ENCODE measurements at places on chromosomes 4 and X. TPM values are rescaled to one million over a fixed set of nuclear protein-coding genes. Genes with fewer than 3 reads are reported as not detected.

DNA sequence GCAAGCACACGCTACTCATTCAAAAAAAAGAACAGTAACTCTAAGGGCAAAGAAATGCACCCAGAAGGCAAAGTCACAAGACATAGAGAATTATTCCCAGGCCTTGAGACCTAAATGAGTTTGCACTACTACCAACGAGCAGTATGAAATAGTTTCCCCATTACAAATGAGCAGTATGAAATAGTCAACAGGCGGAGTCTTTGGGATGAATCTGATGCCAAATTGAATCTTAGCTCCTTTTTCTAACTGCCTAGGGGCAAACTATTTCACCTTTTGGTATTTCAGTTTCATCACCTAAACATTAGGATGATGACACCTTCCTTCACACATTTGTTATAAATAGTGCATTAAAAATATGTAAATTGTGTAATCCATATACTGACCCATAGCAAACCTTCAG lies 213.0 kb upstream of the FAT4 start:
- no peak for DNase-seq
- no peaks in the 10 kb centered on the region for H3K27me3 ChIP-seq
- H3K4me1 ChIP-seq: peaks cover under 1% of the 10 kb centered on the region
- no peaks in the 10 kb centered on the region for H3K36me3 ChIP-seq

DNA sequence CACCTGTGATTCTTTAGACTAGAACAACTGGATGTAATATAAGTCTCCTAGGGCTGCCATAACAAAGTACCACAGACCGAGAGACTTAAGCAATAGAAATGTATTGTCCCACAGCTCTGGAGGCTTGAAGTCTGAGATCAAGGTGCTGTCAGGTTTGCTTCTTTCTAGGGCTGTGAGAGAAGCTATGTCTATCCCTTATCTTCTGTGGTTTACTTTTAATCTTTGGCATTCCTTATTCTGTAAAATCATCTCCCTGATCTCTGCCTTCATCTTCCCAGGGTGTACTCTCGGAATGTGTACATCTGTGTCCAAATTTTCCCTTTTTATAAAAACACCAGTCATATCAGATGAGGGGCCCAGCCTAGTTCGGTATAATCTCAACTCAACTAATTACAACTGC lies 10.3 kb upstream of the HOPX start:
- no peaks in the 10 kb centered on the region for H3K27me3 ChIP-seq
- DNase-seq: no peak
- no peak overlapping the region for H3K27ac ChIP-seq
- H3K36me3 ChIP-seq: no peaks in the 10 kb centered on the region

DNA sequence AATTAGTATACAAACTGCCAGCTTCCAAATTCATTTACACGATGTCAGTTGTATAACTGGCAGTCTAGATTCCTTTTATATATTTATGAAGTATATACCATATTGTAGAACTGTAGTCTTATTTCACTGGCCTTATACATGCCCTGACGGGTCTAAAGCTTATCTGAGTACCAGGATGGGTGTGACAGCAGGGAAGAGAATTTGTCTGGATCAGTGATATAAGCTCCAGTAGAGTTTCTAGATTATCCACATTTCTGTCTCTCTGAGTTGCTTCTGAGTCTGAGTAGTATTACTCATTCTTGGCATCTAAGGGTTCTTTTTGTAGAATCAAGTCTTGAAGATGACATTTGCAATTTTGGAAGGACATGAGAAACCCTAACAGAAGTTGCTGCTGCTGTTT lies 101.3 kb downstream of the RPA4 start:
- H3K36me3 ChIP-seq: no peaks in the 10 kb centered on the region
- H3K4me3 ChIP-seq: no peak overlapping the region
- H3K27ac ChIP-seq: no peak overlapping the region
- no peaks in the 10 kb centered on the region for H3K4me1 ChIP-seq
- no peak for DNase-seq

DNA sequence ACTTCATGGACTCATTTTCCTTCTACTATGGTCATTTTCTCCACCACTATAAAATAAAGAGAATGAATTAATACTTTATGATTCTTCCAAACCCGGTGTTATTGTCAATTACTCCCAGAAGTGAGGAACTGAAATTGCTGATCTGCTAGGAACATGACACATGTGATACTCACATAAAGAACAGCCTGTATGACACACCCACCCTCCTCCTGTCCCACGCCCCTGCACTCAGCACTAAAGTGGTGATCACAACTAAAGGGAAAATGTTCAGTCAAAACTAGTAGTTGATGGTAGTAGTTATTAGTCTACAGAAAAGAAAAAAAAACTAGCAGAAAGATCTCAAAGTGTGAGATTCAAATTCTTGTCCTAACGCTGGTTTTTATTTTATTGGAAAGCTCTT lies 1508.3 kb downstream of the RAPGEF2 start:
- H3K27ac ChIP-seq: no peak overlapping the region
- no peaks in the 10 kb centered on the region for H3K4me1 ChIP-seq
- no peak overlapping the region for H3K4me3 ChIP-seq
- H3K36me3 ChIP-seq: no peaks in the 10 kb centered on the region
- DNase-seq: no peak

DNA sequence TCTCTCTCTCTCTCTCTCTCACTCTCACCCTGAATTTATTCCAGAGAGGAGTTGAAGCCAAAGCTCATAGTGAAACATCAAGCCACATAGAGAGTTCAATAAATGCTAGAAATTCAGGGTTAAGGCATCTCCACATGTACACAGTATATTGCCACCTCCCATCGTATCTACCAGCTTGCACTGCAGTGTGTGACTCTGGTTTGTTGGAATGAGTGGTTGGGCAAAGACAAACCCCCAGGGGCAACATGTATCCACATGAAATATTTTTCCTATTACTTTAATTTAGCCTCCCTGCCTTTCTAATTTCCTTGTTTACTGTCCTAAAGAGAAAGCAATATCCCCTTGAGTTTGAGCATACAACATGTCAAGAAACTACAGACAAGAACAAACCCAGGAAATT lies 247.3 kb downstream of the SPATA18 start:
- H3K27ac ChIP-seq: no peak overlapping the region
- H3K4me3 ChIP-seq: no peak overlapping the region
- H3K4me1 ChIP-seq: no peaks in the 10 kb centered on the region

DNA sequence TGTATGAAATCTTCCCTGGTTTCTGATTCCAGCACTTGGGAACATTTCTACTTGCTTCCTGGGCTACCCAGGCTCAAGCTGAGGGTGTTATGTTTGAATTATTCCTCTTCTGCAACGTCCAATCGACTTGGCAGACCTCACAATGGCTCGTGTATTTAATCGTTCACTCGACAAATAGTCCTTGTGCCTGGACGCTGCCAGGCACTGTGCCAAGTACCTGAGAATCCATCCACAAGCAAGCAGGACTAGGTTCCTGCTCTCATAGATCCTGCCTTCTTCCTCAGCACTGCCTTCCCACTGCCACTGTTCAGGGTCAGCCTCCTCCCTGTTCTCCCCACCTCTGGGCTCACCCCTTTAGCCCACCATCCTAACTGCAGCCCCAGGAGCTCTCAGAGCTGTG lies 113.3 kb downstream of the EFNB1 start:
- no peak overlapping the region for H3K27ac ChIP-seq
- peak; percentile 72 for DNase-seq
- H3K36me3 ChIP-seq: no peaks in the 10 kb centered on the region
- no peaks in the 10 kb centered on the region for H3K27me3 ChIP-seq

GRCh38 chrX:140709421-140709846 lies at the start of gene LINC00632:
LINC00632 (plus strand) TSS chrX:140709759.
- H3K27me3 ChIP-seq: no peaks in the 10 kb centered on the region
- no peak for DNase-seq
- no peak within 1 kb of the TSS for H3K27ac ChIP-seq

DNA sequence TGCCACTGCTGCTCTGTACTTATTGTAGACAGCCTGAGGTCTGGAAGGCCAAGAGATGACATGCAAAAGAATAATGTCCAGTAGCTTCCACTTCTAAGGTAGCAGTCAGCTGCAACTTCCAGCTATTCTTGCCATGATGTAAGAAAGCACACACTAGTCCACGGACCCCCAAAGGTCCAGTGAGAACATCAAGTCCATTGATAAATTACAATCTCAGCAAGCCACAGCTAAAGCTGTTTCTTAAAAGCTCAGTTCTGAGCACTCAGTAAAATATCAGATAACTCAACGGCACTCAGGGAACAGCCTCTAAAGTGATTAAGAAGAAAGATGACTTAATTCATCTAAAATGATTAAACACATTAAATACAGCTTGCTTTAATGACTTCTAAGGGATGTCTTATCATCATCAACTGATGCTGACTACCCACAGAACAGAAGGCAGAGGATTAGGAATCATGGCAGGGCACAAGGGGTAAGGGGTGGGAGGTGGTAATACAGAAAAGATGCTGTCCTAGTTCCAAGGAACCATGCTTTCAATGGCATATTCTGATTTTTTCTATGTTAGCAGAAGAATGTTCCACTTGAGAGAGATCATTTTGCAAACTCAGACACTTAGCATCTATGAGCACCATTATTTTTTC lies 99.1 kb upstream of the CBR4 start:
- no peak overlapping the region for H3K27ac ChIP-seq
- H3K4me1 ChIP-seq: peaks cover 16% of the 10 kb centered on the region
- no peak for DNase-seq

- H3K4me3 ChIP-seq: no peak overlapping the region
- no peaks in the 10 kb centered on the region for H3K36me3 ChIP-seq
- no peaks in the 10 kb centered on the region for H3K27me3 ChIP-seq
- H3K4me1 ChIP-seq: peaks cover 42% of the 10 kb centered on the region
Observed at GRCh38 chr4:87353592-87353991, 30.9 kb upstream of the HSD17B13 start.

DNA sequence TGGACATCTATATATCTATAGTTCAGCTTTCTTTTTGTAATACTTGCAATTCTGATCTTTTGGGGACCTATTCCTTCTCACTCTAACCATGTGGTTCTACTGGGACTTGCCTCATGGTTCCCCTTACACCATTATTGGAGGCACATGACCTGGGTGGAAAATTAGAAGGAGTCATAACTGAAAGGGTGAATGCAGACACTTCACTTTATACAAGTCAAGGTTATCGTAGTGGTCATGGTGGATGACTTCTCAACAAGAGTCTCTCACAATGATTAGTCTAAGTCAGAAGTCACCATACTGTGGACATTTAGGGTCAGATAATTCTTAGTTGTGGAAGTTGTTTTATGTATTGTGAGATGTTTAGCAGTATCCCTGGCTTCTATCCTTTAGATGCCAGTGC lies 10.5 kb upstream of the EIF4E start:
- no peak overlapping the region for H3K4me3 ChIP-seq
- peaks cover 5% of the 10 kb centered on the region for H3K4me1 ChIP-seq
- H3K27ac ChIP-seq: no peak overlapping the region
- no peaks in the 10 kb centered on the region for H3K27me3 ChIP-seq
- H3K36me3 ChIP-seq: no peaks in the 10 kb centered on the region

- H3K4me3 ChIP-seq: no peak overlapping the region
- no peak overlapping the region for H3K27ac ChIP-seq
- H3K36me3 ChIP-seq: no peaks in the 10 kb centered on the region
- no peaks in the 10 kb centered on the region for H3K27me3 ChIP-seq
Observed at GRCh38 chrX:54934058-54934457, 13.4 kb downstream of the TRO start.

DNA sequence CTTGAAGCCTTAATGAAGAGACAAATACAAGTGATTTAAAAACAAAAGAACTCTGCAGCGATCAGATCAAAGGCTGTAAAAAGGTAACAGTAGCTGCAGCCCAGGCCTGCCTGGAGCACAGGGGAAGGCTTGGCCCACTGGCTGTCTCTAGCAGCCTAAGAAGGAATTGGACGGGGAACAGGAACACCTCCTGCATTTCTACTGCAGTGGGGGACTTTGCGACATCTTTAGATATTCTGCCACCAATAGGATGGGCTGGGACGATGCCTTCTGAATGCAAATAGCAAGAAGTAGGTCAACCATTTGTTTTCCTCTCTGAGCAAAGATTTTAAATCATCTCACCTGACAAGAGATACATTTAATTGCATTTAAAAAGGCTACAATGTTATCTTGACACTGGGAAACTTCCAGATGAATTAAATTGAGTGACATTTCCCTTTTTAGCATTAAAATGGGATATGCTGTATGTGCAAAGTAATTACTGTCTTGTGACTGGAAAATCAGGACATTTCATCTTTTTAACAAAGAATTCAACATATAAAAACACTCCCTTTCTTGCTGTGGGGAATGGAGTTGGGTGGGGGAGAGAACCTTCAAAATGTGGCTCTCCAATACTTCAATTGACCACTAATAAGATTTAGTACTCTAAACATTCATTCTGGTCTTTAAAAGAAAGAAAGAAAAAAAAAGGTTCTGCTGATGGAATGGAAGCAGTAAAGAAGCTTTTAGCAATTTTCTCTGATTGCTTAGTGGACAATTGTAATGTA lies 70.0 kb downstream of the NYX start:
- no peak overlapping the region for H3K27ac ChIP-seq
- no peaks in the 10 kb centered on the region for H3K4me1 ChIP-seq
- H3K27me3 ChIP-seq: no peaks in the 10 kb centered on the region
- no peak overlapping the region for H3K4me3 ChIP-seq
- no peaks in the 10 kb centered on the region for H3K36me3 ChIP-seq
- DNase-seq: no peak

GRCh38 chrX:48890296-48890925 lies 7.2 kb downstream of the TIMM17B start:
- DNase-seq: no peak
- peaks cover 5% of the 10 kb centered on the region for H3K4me1 ChIP-seq
- H3K27ac ChIP-seq: peak overlapping the region; percentile 75
- no peaks in the 10 kb centered on the region for H3K27me3 ChIP-seq

DNA sequence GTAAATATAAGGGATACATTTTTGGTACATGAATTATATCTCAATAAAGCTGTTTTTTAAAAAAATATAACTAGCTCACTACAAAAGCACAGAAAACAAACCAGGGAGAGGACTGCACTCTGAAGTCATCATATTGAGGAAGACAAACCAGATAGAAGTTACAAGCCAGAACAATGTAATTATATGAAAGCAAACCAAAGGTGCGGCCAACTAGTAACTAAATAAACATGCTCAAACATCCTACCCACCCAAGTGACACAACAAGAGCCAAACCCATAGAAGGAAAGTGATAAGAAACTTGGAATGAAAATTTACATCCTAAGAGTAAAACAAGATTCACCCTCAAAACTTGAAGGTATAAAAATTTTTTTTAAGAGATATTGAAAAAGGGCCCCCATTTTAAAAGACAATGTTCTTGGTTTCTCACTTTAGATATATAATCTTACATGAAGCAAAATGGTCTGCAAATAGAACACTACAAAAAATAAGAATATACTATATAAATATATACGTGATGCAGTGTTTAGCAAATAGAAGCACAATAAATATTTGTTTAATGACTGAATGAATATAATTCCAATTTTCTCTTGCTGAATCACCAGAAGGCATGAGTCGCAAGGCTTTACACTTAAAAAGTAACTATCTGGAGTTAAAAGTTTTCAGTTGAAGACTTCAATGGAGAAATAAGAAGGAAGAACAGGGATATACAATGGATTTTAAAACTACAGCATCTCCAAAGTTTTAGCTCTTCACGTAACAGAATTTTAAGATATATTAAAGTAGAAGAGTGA lies 4.0 kb upstream of the SH3D19 start:
- H3K4me3 ChIP-seq: no peak overlapping the region
- peaks cover under 1% of the 10 kb centered on the region for H3K4me1 ChIP-seq
- DNase-seq: no peak
- H3K36me3 ChIP-seq: no peaks in the 10 kb centered on the region

LAP3 gene
- total RNA-seq: 28.0 TPM

PCDH10 gene
- 0.26 TPM for total RNA-seq

FRMPD4 gene
- not detected for total RNA-seq

TMEM47 gene
- 3.6 TPM for total RNA-seq

ADH1A gene
- 0.26 TPM for total RNA-seq
